ENCODE measurements at places on chromosomes 7 and 10.

DNA sequence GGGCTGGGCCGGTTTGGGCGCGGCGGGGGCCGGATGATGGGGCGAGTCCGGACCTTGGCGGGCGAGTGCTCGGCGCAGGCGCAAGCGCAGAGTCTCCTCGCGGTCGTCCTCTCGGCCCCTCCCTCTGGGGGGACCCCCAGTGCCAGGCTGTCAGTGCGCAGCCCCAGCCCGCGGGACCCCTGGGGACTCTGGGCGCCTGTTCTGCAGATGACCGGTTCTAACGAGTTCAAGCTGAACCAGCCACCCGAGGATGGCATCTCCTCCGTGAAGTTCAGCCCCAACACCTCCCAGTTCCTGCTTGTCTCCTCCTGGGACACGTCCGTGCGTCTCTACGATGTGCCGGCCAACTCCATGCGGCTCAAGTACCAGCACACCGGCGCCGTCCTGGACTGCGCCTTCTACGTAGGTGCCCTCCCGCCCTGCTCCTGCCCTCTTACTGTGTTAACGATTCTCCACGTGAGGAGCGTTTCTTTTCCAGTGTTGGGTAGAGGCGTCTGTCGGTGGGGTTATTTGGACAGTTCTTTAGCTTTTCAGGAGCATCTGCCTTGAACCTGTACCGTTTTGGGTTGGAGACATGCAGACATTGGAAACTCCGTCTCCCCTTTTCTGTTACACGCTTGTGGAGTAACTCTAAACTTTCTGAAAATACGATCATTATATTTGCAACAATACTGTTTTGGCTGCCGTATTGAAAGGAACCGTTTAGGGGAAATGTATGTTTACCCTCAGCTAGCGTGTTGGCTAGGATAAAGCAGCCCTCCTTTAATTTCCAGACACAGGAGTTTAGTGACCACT, 706 bp downstream of the BUB3 start:
- no peak for DNase-seq

- DNase-seq, result no peak
Measured at GRCh38 chr7:156178214-156178613, 366.0 kb upstream of the SHH start.

DNA sequence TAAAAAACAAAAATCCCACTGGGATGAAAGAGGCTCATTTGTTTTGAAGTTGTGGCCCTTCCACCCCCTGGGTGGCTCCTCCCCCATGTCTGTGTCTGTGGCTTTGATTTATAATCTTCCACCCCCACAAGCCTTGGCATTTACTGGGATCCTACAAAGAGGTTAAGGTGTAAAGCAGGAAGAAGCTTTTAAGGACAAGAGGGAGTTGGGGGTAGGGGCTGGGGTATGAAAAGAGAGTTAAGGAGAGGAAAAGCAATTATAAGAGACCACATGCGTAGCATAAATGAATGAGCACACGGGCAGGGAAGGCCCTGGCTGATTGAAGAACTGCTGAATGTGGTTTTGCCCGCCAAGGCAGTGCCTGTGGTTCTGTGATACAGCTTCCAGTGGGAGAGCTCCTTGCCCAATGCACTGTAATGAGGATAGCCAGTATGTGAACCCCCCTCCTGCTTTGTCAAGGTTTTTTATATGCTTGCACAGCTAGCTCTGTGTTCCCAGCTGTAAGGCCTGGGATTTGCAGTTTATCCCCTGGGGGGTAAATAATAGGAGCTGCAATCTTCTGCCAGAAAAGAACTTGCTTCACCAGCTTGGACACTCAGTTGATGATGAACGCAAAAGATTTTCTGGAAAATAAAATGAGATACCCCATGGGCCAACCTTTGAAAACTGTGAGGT, 34.7 kb upstream of the KMT2E start:
- DNase-seq, result no peak

DNA sequence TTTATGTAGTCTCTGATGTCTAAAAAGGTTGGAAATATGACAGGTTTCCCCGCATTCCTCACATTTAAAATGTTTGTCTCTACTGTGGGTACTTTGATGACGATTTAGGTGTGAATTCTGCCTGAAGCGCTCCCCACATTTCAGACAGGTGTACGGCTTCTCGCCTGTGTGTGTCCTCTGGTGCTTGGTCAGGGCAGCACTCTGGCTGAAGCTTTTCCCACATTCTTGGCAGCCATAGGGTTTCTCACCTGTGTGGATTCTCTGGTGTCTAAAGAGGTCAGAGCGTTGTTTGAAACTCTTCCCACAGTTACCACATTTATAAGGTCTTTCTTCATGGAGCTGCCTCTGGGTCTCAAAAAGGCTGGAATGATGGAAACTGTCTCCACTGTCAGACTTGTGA, 6.3 kb downstream of the ZNF394 start:
- DNase-seq, result no peak

- no peak for DNase-seq
Measured at GRCh38 chr10:113929522-113929921, 75.1 kb downstream of the NHLRC2 start.

GRCh38 chr10:108051218-108051617, 886.7 kb upstream of the SORCS1 start:
- DNase-seq, result no peak

GRCh38 chr7:139852482-139852845, 23.4 kb downstream of the TBXAS1 start:
- no peak for DNase-seq

- DNase-seq, result no peak
Measured at GRCh38 chr10:97567891-97568290, 4.7 kb upstream of the ANKRD2 start.

DNA sequence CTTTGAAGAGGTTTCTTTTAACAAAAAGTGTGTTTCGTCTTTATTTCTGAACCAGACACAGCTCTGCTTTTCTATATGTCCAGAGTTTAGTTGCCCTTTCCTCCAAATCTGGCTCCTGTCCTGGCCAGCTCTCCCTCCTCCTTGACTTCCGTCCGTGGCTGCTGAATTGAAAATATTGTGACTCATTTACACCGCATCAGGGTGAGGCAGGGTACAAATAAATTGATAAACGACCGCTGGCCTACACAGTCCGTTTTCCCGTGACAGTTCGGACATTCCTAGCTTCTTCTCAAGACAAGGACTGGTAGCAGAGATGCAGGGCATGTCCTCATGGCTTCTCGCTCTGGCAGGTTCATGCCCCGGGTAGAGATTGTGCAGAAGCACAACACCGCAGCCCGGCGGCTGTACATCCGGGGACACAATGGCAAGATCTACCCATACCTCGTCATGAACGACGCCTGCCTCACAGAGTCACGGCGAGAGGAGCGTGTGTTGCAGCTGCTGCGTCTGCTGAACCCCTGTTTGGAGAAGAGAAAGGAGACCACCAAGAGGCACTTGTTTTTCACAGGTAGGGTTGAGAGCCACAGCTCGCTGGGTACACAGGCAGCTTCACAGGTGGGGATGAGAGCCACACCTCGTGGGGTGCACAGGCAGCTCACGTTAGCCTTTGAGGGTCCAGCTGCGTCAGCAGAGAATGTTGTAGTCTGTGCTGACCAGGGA, 126.6 kb downstream of the TRRAP start:
- DNase-seq, result no peak

- no peak for DNase-seq
Measured at GRCh38 chr7:156725073-156725472, 84.5 kb downstream of the RNF32 start.

GRCh38 chr10:16386855-16387254, 50.0 kb upstream of the PTER start:
- DNase-seq, result no peak

- no peak for DNase-seq
Measured at GRCh38 chr10:71554671-71555070, 158.0 kb downstream of the CDH23 start.

All from stimulated activated CD8-positive, alpha-beta memory T cell treated with anti-CD3 and anti-CD28 coated beads, Interleukin-7, amount 100 ng/mL, for 1 hour (primary cell).